ENCODE measurements at places on chromosomes 3 and 15.

GRCh38 chr15:42493679-42494078 lies 1.8 kb upstream of the SNAP23 start:
- no peak for DNase-seq

- DNase-seq, result no peak
These were observed 52.2 kb upstream of the ACTL6A start for GRCh38 chr3:179510496-179510895.

- no peak for DNase-seq
These were observed 242.0 kb downstream of the SHQ1 start for GRCh38 chr3:72606005-72606800.

DNA sequence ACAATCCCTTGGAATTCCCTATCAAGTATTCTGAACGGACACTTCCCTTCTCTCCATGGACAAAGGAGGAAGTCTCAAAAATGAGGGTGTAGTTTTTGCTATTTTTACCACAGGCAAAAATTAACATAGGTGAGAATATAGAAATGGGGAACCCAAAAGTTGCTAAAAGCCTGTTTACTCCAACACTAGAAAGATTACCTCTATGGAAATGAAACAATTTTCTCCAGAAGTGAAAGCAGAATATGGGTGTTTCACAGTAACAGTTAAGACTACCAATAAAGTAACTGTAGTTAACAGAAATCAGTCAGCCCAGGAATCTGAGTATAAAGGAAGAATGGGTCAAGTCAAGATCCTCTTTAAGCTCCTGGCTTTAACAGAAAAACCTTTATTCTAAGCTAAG lies 9.3 kb downstream of the TRA2B start:
- DNase-seq, result no peak

- DNase-seq, result peak; percentile 14
These were observed 619 bp downstream of the TTBK2 start for GRCh38 chr15:42919799-42920518.

- DNase-seq, result no peak
These were observed 424 bp downstream of the HAUS2 start for GRCh38 chr15:42549032-42549491.

- no peak for DNase-seq
These were observed 18.4 kb downstream of the KLF15 start for GRCh38 chr3:126338790-126339288.
